ENCODE measurements at places on chromosomes 7 and 10.

GRCh38 chr7:49878627-49879026, 105.2 kb downstream of the VWC2 start:
- no peak for DNase-seq

GRCh38 chr10:121942749-121943416, 15.1 kb upstream of the ATE1 start:
- DNase-seq = no peak

GRCh38 chr7:120993553-120994191, 5.2 kb downstream of the CPED1 start:
- DNase-seq = no peak

GRCh38 chr7:20998309-20998708, 211.6 kb upstream of the SP8 start:
- no peak for DNase-seq

DNA sequence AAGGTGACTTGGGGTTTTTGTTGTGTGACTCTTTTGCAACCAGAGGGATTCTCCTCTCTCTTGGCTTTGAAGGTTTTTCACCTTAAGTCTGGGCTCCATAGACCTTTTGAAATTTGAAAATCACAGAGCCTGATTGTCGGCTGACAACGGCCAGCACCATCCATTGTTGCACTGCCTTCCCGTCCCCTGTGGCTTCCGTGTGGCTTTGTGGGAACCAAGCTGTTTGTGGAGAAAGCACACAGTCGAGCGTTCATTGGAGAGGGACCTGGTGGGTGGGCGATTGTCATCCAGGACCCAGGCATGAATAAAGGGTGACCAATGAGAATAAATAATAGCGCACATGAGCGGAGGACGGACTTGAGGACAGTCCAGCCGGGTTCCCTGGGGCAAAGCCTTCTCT, 7.4 kb upstream of the RAMP3 start:
- DNase-seq = no peak

DNA sequence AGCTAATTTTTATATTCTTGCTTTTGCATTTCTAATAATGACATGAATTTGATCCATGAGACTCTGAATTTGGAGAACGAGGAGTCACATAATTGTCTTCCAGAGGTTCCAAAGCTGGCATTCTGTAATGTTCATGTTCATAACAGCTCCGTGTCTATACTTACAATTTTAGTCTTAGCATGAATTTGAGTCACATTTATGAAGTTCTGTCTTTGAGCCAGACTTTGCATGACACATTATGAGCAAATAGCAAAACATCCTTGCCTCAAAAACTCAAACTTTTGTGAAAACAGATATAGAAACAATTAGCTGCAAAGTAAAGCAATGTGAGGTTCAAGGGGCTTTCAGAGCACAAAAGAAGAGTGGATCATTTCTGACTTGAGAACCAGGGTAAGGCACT, 44.5 kb upstream of the CAV2 start:
- no peak for DNase-seq

DNA sequence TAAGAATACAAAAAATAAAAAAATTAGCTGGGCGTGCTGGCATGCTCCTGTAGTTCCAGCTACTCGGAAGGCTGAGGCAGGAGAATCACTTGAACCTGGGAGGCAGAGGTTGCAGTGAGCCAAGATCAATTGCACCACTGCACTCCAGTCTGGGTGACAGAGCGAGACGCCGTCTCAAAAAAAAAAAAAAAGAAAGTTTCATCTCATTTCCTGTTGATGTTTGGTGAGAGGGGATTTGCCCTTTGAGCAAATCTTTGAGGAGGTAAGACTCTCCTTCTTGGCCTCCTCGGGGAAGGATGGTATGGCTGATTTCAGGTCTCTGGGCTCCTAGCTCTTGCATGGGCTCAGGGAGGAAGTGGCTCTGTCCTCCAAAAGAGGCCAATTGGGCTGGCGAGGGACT, 3.6 kb upstream of the GRID2IP start:
- no peak for DNase-seq

- no peak for DNase-seq
Observed at GRCh38 chr10:49539320-49539885, 482 bp upstream of the ERCC6 start.

GRCh38 chr10:117970962-117971361, 75.8 kb downstream of the RAB11FIP2 start:
- no peak for DNase-seq

DNA sequence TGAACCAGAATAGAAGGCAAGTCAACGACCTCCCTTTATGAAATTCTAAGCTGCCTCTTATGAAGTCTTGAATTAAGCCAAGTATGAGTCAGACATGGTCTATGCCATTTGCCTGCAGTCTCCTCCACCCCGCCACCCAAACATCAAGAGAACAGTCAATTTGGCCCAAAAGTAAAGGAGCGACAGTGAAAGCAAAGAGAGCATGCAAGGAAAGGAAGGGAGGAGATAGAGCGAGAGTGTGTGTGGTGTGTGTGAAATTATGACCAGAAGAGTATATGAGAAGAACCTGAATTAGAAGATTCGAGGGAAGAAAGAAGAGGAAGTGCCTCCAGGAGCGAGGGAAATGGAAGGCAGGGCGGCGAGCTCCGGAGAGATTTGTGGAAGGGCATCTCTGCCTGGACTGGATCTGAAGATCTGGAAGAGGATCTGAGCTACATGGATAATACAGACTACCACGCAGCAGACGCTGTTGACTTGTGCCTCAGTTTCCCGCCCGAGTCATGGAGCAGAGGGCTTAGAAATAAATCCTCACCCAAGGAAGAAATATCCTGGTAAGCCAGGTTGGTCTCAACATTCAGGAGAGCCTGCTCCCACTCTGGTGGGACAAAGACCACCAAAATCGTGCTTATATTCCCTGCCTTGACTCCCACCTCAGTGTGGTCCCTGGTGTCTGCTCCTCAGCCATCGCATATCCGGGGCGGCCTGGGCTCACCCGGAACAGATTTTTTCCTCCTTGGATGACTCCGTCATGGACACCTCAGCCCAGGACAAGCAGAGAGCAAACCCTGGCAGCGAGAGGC, 459 bp downstream of the ZDHHC6 start:
- no peak for DNase-seq

GRCh38 chr7:42572056-42572455, 335.0 kb upstream of the GLI3 start:
- DNase-seq = no peak

DNA sequence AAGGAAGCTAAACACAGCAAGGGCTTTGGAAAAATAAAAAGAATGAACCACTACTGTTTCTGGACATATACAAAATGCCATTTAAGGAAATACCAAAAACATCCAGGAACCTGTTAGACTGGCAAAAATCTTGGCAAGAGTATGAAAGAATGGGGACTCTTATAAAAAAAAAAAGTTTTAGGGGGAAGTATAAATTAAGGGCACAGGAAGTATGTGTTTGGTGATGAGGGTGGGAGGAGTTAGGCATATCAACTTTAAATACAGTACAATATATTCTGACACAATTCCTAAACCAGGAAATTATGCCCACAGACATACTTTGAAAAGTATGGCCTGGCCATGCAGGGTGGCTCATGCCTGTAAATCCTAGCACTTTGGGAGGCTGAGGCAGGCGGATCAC, 74.2 kb downstream of the WAPL start:
- DNase-seq = no peak

GRCh38 chr7:150938566-150938965, 39.6 kb downstream of the KCNH2 start:
- no peak for DNase-seq

DNA sequence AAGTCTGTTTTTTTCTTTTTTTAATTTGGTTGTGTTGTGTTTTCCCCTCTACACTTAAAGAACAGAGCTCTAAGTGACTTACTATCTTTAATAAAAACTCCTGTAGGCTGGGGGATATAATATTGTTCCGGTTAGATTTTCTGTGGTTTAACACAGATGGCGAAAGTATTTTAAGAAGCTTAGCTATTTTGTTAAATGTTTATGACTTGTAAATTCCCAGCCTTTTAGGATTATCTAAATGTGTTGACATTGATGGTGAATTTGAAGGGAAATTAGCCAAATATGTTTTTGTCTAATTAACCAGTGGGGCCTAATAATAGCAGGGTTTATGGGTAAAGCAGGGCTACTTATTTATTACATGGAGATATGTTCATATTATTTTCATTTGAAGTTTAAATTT, 538.5 kb downstream of the INHBA start:
- no peak for DNase-seq

DNA sequence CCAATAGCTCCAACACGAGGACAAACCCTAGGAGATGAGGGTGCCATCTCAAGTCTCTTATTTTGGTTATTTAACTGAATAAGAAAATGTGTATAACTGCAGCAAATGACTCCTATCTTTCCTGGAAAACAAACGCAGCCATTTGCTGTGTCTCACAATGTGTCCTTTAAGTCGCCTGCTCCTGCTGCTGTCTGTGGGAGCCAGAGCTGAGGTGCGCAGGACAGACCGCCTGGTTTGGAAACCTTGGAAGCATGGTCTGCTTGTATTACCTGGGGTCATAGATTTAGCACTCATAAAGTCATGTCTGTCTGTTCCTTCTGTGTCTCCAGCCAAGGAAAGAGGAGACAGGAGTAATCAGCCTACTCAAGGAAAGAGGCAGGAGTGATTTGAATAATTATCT, 760.2 kb downstream of the GRID1 start:
- DNase-seq = no peak

DNA sequence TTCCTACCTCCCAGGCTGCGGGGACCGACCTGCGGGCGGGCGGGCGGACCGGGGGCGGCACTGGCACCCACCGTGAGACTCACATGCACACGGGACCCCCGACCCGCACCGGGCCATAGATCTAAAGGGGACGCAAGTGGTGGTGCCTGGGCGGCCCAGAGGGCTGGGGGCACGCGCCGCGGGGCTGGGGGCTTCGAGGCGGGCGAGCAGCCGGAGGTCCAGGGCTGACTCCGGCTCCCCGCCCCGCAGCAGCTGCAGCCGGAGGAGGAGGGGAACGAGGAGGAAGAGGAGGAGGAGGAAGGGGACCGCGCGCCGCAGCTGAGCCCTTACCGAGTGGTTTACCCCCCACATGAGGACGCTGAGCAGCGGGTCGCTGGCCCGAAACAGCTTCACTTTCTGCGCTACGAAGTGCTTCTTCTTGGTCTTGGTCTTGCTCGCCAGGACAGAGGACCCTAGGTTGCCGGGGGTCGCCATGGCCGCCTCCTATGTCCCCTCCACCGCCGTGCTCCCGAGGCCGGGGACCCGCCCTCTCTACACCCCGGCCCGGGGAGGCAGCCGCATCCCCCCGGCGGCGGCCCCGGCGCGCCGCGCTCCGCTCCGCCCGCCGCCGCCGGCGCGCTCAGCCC, 412 bp downstream of the PIP4K2A start:
- DNase-seq = no peak

GRCh38 chr10:104591441-104591840, 49.6 kb upstream of the SORCS3 start:
- DNase-seq = no peak

GRCh38 chr10:74282151-74282847, 131.3 kb downstream of the ADK start:
- DNase-seq = no peak

DNA sequence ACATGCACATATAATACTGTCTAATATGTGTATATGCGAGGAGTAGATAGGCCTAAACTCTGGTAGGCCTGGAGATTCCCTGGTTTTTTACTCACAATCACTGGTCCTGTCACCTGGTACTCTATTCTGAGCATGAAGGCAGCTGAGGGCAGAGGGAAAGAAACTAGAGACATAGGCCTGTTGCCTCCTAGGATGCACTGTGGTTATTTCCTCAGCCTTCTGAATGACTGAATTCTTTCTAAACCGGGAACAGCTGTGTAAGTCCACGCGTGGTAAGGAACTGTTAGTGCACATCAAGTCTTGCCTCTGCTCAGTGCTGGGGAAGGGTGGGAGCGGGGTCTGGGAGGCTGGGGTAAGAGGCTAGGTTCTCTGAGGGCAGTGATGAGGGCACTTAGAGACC, 7.7 kb downstream of the KAZALD1 start:
- DNase-seq = no peak

GRCh38 chr7:111730476-111731300, 168.4 kb upstream of the IMMP2L start:
- DNase-seq = no peak

GRCh38 chr7:112481833-112482670, 1.3 kb downstream of the LSMEM1 start:
- DNase-seq = no peak

DNA sequence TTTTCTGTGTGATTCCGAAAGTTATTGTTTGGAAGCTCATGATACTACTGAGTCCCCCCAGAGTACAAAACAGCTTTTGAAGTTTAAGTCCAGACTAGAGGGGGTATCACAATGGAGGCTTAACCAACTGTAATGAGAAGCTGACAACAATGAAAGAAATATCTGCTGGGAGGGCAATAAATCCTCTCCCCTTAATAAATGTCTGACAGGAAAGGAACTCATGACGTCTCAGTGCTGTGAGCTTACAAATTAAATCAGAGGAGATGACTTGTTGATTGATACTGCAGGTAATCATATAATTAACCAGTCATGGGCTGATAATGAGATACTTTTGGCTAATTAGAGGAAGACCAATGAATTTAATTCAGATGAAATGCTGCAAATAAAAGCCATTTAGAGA, 102.6 kb upstream of the WDR11 start:
- no peak for DNase-seq

DNA sequence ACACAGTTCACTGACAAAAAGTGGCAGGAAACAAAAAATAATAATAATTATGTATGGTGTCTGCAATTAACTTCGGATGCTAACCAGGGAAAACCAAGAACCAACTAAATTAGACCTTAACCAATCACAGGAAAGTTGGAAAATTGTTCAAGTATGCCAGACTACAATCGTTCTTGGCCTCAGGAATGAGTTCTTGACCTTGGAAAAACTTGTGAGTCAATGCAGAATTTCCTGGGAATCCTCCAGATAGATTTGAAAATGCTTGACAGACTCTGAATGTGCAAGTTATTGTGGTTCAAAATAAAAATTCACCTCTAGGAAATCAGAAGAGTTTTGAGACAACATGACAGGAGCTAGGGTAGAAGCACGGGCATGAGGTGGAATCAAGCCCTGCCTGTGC, 171.5 kb downstream of the C7orf25 start:
- DNase-seq = no peak

DNA sequence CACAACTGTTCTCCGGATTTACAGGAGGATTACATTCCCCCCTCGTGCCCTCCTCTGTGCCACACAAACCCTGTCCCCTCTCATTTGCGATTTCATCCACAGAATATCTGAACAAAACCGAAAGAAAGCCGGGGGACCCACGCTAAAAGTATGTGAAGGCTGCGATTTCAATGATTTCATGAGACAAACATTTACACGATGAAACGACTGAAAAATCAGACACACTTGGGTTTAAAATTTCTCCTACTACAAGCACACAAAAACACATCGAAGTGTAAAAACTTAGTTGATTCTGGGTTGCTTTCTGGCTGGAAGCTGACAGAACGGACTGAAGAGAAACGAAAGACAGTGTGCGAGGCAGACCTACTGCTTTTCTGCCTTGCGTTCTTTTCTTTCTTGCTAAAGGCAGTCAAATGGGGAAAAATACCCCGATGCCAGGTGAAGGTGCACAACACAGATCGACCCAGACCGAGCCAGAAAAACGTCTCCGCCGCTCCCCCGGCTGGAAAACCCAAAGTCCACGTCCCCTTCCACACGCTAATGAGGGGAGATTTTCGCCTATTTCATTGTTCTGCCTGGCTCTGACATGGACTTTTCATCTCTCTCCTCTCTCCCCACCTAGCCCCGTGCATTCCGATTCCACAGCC, 1.2 kb downstream of the HIPK2 start:
- DNase-seq = peak; percentile 33

GRCh38 chr10:84784749-84785148, 456.4 kb downstream of the CCSER2 start:
- DNase-seq = no peak
